ENCODE measurements at places on chromosomes 7 and 10. TPM values are rescaled to one million over a fixed set of nuclear protein-coding genes. Genes with fewer than 3 reads are reported as not detected.

CPA5 gene
- 11.5 TPM for total RNA-seq

NUP42 gene
- 28.4 TPM for total RNA-seq

STK31 gene
- total RNA-seq: 0.26 TPM

SLC16A12 gene
- total RNA-seq: not detected

GATAD1 gene
- total RNA-seq: 16.3 TPM

GLI3 gene
- 1.1 TPM for total RNA-seq
